ENCODE measurements at places on chromosomes 16 and 17.
A peak's percentile ranks its signal among the peaks of the same experiment; 100 is the strongest.

GRCh38 chr17:31733326-31733725 is 125.7 kb downstream of the COPRS start:
- DNase-seq: no peak

- DNase-seq: no peak
Observed at GRCh38 chr16:81284995-81285600, 29.7 kb upstream of the GAN start.

DNA sequence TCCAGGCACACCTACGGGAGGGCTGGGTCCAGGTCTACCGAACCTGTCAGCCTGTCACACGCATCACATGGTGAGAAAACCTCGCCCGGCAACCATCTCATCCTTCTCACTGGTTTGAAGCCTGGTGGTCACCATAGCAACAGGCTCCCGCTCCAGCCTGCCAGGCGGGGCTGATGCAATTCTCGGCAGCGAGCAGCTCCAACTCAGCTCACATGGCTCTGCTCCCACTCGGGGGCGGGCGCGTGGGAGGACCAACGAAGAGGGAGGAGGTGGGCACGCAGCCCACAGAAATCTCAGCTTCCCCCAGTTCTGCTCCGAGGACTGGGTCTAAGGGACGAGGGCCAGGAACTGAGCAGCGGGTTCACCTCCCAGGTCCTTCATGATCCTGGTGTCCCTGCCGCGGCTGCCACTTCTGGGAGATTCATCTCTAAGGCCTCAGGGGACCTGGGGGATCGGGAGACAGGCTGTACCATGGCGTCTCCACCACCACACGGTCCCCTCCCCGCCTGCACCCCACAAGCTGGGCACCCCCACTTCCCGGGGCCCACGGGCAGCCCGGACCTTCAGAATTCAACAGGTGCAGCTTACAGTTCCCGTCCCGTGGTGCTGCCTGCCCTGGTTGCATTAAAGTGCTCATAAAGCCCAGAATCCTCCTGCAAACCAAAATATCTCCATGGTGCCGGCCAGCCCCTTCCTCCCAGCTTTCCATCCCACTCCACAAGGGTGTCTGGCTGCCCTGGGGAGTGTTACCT is 25.8 kb downstream of the ABR start:
- DNase-seq: no peak

DNA sequence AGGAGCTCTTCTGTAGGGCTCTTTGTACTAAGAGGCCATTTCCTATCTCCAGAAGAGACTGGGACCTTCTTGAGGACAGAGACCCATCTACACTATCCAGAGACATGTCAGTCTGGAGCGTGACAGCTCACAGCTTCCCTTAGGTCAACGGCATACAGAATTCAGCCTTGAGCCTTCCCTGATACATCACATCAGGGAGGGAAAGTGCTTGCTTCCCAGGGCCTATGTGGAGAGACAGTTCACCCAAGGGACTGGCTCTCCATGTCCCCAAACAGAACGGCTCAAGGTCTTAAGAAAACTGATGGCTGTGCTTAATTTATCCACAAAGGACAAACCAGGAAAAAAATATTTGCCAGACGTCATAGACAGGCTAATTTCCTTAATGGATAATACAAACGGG is 7.7 kb downstream of the CENPV start:
- DNase-seq: no peak

GRCh38 chr17:17779015-17779611 is 57.7 kb downstream of the SREBF1 start:
- DNase-seq: no peak

- no peak for DNase-seq
Observed at GRCh38 chr17:6018788-6019187, 51.4 kb upstream of the WSCD1 start.

DNA sequence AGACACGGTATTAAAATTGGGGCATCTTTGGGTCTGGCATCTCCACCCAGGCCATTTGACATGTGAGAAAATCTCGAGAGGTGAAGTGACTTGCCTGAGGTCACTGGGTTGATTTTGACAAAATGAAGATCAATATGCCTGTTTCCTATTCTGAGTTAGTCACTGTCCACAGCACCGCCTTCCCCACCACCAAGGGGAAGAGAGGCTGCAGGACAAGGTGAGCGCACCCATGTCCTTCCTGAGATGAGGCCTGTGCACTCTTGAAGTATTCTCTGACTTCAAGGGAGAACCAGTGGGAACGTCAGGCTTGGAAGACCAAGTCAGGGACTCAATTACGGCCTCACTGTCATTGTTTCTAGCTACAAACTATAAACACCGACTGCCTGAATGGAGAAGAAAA is 49.9 kb upstream of the WSB1 start:
- DNase-seq: no peak

- DNase-seq: no peak
Observed at GRCh38 chr17:51699303-51699702, 439.0 kb downstream of the UTP18 start.

- DNase-seq: no peak
Observed at GRCh38 chr17:75722542-75723095, 1.4 kb downstream of the ITGB4 start.

DNA sequence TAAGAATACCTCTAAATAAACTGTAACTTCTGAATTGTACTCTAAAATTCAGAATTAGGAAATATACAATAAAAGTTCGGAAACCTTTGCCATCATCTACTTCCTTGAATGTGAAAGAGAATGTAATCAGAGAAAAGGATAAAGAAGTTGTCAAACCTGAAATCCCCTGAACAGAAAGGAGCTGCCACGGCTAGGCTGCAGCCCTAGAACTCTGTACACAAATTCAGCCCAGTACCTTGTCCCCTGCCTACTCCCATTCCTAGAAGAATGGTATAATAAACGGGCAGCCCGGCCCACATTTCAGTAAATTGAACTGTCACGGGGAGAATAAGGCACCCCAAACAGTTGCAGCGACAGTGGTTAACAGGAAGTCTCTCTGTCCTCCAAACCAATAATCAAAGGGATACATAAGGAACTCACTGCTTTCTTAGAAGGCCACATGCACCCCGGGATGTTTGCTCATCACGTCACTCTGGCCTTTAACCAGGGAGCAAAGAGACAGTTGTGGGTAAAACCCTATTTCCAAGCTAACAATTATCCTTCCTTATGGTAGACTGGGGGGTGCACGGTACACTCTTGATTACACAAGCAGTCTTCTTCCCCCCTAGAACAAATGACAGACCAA is 24.3 kb upstream of the RFFL start:
- DNase-seq: peak; percentile 20

DNA sequence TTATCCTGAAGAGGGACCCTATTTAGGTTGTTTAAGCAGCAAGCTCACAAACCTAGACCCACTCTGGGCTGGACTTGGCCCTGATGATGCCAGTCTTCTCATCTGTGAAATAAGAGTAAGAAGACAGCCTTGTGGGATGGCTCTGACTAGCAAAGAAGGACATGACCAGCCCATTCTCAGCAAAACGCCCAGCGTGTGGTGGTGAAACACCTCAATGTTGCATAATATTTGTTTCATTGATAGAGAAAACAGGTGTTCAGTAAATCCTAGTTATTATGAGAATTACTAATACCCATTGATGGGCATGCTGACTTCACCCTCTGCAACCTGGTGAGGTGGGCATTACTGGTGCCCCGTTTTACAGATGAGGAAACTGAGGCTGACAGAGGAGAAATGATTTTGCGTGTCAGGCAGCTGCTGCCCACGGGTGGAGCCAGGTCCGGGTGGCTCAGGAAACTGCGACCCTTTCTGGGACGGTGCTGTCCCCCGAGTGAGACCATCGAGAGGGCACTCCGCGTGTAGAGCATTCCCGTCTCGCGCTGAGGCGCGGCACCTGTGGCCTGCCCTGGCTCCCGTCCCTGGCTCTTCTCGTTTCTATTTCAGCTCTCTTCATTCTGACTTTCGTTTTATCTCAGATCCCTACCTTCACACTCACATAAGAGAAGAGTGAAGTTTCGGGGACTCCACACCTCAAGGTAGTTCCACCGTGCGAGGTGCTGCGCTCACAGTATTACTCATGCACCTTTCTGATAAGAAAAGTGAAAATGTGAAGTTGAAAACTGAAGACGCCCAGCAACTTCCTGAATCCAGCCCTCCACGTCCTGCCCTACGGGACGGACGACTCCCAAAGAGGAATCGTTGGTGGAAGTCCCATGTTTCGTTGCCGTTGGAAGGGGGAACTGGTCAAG is 48.5 kb downstream of the IRF8 start:
- peak; percentile 72 for DNase-seq

- DNase-seq: no peak
Observed at GRCh38 chr17:16443511-16444257, 28.3 kb downstream of the TRPV2 start.

- DNase-seq: no peak
Observed at GRCh38 chr17:40772101-40772500, at the start of gene KRT26. TSS of gene KRT26 (minus strand) at chr17:40772201. CDS start at chr17:40772113, 88 bp downstream.

GRCh38 chr16:66274335-66275110 is 92.0 kb upstream of the CDH5 start:
- no peak for DNase-seq

GRCh38 chr16:10539236-10539635 is 41.2 kb downstream of the EMP2 start:
- DNase-seq: no peak

DNA sequence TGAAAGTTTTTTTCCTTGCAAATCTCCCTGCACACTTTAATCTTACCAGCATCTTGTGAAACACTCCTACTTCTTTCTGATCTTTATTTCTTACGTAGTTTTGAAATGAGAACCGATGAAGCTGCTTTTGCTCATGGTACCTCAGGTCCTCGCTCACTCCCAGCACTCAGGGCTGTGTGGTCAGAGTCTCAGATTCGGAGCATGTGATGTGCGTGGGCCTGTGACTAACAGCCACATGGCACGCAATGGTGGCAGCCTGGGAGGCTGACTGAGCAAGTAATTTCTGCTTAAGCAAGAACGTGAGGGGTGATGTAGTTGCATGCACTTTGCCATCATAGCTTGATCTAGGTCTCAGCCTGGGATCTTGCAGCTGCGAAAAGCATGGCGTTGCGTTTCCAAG is 624.3 kb downstream of the MAF start:
- no peak for DNase-seq

DNA sequence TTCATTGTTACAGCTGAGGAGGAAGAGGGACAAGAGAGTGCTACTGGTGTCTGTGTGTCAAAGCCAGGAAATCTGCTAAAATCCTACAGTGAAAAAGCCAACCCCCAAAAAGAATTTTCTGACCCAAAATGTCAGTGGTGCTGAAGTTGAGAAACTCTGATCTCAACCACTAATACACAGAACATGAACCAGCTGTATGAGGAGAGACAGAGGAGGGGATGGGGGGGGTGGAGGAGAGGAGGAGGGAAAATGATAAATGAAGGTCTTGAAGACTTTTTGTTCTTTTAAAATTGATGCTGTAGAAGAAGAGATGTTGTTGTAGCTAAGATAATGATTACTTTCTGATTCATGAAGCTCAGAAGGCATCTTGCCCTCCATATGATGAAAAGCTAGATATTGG is 27.4 kb upstream of the CDRT4 start:
- no peak for DNase-seq

GRCh38 chr16:59259074-59259949 is 525.2 kb upstream of the GOT2 start:
- DNase-seq: no peak

GRCh38 chr17:64507413-64507782 is 621 bp downstream of the CEP95 start:
- DNase-seq: peak; percentile 56

- DNase-seq: peak; percentile 39
Observed at GRCh38 chr16:69465083-69465721, 40.8 kb downstream of the CYB5B start.

GRCh38 chr16:1308977-1309885 is at the start of gene UBE2I:
TSS of gene UBE2I (plus strand) at chr16:1309636. CDS start at chr16:1314031, 4,395 bp downstream.
- DNase-seq: peak; percentile 97
